Left lung (tissue), 14 donors: ENCODE measurements at places on chromosomes 2 and 18. TPM values are rescaled to one million over a fixed set of nuclear protein-coding genes. Genes with fewer than 3 reads are reported as not detected.

POTEI gene
- polyA plus RNA-seq, result 0.70 TPM

CCDC68 gene
- polyA plus RNA-seq, result 144 TPM

- DNase-seq, result no peak
Observed at GRCh38 chr2:218298314-218298875, 6.1 kb upstream of the TMBIM1 start.

DNA sequence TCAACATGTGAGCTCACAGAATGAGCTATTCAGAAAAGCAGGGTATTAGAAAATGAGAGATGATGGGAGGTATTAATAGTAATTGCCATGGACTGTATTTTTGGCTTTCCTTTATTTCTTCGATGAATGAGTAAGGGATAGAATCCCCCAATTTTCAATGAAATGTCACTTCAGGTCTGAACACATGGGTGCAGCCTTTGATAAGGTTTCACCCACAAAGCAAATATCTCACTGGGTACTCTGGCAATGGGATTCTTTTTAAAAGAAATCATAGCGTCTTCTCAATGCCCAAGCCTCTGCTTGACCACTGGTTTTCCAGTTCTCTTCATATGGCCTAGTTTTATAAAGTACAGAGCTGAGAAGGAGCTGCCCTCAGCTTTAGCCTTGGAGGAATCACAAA lies 610.5 kb upstream of the FANCL start:
- no peak for DNase-seq

DNA sequence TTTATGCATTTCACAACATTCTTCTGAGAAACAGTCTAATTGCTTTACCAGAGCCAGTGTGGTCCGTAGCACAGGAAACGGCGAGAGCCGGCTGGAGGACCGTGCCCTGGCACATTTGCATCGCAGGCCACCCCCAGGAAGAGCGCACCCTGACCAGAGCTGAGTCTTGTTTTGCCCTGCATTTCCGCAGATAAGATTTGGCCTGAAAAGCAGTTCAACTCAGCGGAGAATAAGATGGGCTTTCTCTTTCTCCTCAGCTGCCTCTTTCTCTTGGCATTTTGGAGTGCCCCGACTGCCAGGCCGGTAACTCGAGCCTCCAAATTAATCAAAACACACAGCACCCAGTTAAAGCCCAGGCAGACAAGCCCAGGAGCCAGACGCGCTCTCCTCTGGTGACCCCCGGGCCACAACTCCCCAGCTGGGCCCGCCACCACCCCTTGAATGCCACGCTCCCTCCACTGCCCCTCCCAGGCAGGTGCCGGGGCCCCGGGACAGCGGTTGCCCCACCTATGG lies 464 bp downstream of the COL4A4 start:
- DNase-seq, result no peak

- DNase-seq, result no peak
Observed at GRCh38 chr18:3340682-3341097, 78.8 kb downstream of the MYL12B start.

- DNase-seq, result no peak
Observed at GRCh38 chr2:209549589-209549988, 125.7 kb downstream of the MAP2 start.

DNA sequence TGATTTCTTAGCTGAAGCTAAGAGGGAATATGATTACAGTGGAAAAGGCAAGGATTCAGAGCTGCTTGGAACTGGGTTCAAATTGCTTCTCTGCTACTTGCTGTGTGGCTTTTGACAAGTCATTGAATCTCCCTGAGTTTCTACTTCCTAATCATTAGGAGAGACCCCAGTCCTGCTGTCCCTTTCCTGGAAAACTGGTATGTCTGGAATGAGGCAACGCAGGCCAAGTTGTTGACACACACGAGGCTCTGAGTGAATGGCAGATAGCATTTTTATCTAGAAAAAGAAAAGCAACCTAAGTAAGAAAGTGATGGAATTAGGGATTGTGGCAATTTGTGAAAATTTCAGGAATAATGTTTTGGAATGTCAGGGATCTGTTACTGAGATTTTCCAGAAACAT lies 123.6 kb downstream of the LPIN1 start:
- no peak for DNase-seq

DNA sequence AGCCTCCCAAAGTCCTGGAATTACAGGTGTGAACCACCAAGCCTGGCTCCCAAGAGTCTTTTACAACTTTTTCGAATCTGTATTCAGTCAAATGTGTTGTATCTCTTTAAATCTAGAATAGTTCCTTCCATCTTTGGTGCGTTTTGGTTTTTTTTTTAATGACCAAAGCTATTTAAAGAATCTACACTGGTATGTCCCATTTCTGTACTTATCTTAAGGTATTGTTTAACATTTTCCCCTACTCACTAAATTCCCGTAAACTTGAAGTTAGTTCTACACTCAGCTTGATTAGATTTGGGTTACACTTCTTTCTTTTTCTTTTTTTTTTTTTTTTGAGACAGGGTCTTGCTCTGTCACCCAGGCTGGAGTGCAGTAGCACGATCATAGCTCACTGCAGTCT lies 63.8 kb downstream of the TMEM237 start:
- DNase-seq, result no peak
